ENCODE measurements at places on chromosomes 12 and 14.
A peak's percentile ranks its signal among the peaks of the same experiment; 100 is the strongest.

DNA sequence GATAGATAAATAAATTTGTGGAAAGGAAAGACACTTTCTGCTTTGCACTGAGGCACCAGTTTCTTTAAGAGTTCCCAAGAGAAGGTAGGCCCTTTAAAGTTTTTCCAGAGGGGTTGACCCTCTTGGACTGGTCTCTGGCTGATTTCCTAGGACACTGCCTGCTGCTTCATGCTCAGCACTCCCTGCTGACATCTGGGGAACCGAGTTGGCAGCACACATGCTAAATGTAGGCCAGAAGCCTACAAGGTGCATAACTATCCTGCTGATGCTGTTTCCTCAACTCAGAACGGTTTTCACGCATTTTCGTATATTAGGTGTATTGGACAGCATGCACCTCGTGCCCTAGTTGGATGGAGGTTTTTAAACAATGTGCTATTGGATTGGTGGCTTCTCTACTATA lies 887.2 kb upstream of the SEL1L start:
- DNase-seq = no peak

GRCh38 chr14:37972941-37973887 lies 234.5 kb upstream of the SSTR1 start:
- peak; percentile 61 for DNase-seq

GRCh38 chr14:96585672-96586013 lies 83.5 kb downstream of the PAPOLA start:
- no peak for DNase-seq

- DNase-seq = no peak
Observed at GRCh38 chr12:47414511-47414910, 291.3 kb downstream of the RPAP3 start.

DNA sequence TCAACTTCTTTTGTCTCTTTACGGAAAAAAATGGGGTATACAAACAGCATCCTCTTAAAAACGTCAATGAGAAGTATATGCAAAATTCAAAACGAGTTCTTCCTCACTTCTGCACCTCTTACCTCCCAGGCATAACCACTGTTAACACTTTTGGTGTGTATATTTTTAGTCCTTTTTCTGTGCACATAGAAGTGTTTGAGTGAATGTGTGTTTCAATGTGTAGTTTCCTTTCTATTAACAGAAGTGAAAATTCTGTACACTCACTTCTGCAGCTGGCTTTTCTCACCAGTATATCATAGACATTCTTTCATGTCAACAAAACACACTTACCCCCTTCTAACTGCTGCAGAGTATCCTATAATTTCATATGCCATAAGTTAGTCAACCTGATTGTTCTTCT lies 5.4 kb downstream of the UBR7 start:
- no peak for DNase-seq

GRCh38 chr12:39393179-39393578 lies 49.7 kb downstream of the KIF21A start:
- DNase-seq = no peak

GRCh38 chr14:29316936-29317335 lies 550.3 kb downstream of the FOXG1 start:
- DNase-seq = no peak

DNA sequence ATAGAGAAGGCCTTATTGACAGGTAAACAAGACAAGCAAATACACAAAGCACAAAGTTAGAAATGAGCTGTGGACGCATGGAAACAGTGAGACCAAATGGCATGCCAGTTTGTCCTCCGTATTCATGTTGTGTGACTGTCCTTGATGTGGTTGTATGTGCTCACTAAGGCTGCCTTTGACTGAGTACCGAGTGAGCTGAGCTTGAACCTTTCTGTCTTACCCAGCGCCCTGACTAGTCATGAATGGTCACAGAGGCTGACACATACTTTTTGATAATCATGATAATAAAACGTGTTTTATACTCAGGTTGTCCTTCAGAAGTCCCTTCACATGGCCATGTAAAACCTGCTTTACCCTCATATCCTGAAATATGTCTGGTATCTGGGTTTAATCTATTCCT lies 553 bp upstream of the CATSPERB start:
- DNase-seq = no peak

DNA sequence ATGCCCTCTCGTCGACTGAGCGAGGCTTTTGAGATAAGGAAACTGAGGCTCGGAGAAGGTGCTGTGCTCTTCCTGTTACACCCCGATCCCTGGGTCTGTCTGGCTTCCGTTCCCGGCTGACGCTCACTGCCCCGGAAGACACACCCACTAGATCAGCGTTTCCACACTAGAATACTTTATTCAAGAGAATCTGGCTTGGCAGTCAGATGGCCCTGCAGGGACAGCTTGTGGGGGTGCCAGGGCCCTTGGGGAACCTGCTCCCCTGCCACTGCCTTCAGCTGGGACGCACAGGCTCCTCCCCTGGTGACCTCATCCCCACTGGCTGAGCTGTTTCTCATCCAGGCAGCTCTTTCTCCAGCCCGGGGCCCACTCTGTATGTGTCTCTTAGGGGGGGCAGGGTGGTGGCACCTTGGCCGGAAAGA lies 13.7 kb downstream of the PGF start:
- peak; percentile 25 for DNase-seq

DNA sequence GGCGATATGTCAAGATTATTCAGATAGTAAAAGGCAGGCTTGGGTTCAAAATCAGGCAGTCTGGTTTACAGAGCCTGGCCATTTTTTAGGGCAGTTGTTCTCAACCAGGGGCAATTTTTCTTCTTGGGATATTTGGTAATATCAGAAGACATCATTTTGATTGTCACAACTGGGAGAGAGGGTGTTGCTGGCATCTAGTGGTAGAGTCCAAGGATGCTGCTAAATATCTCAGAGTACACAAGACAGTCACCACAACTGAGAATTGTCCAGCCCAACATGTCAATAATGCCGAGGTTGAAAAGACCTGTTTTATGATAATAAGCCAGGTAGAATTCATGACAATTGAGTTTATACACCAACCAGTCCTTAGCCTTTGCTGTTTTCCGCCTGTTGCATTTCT lies 733.9 kb downstream of the NRXN3 start:
- no peak for DNase-seq

DNA sequence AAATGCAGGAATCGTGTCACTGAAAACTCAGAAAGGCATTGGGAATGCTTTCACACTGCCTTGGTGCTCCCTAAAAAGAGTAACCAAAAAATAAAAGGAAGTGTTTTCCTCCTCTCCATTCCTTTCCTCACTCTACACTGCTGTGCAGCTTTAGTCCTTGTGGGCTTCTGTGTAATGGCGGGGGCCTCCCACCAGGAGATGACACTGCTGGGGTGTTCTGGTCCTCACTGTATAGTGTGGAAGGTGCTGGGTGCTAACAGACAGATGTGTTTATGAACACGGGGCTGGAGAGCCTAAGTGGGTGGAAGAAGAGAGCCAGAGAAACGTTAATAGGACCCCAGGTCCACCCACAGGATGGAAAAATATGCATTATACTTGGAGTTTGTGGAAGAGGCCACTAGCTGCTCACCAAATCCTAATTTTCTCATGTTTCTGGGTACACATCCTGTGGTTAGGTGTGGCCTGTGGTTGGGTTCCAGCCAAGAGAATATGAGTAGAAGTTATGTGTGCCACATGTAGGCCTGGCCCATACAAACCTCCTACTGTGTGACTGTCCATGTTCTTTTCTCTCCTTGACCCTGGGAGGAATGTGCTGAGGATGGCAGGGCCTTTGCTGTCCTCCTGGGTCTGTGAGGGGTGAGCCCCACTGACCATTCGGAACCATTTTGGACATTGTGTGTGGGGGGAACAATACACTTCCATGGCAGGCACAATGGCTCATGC lies 14.0 kb upstream of the C1S start:
- no peak for DNase-seq
